ENCODE measurements at places on chromosomes 11 and 22. TPM values are rescaled to one million over a fixed set of nuclear protein-coding genes. Genes with fewer than 3 reads are reported as not detected.

The KDELR3 gene
- total RNA-seq, result 16.1 TPM

The SLC25A45 gene
- 2.9 TPM for total RNA-seq

The ARHGAP8 gene
- total RNA-seq, result 127 TPM

The IL10RA gene
- 0.05 TPM for total RNA-seq

The CSNK2A3 gene
- total RNA-seq, result 0.86 TPM

The TBX10 gene
- total RNA-seq, result not detected

The SPI1 gene
- not detected for total RNA-seq

The TEX12 gene
- total RNA-seq, result not detected

The SAA2 gene
- 22.0 TPM for total RNA-seq

The ZNF215 gene
- total RNA-seq, result 1.6 TPM

The LAYN gene
- total RNA-seq, result 0.47 TPM

The LRRC74B gene
- not detected for total RNA-seq

The NOX4 gene
- not detected for total RNA-seq

The DERL3 gene
- total RNA-seq, result 3.7 TPM

- DNase-seq, result no peak
Observed at GRCh38 chr11:120136356-120136755, 1.6 kb downstream of the TRIM29 start.

GRCh38 chr11:132126973-132127899 lies 756.8 kb downstream of the NTM start:
- DNase-seq, result no peak

GRCh38 chr22:46618667-46619066 lies 1.5 kb upstream of the GRAMD4 start:
- no peak for DNase-seq

DNA sequence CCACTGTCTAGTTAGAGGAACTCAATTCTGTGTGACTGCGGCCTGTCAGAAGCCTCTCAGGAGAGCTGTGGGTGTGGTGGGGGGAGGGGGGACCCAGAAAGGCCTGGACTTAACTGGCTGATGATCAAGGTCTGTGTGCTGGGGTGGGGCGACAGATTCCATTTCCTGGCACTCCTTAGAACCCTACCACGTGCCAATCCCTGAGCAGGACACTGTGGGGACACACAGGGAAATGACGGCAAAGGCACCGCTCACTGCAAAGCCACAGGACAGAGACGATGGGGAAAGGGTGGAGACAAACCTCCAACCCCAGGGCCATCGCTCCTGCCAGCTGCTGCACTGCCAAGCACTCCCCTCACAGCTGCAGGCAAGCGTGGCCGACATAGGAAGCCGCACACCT lies 58.4 kb upstream of the BID start:
- DNase-seq, result no peak

GRCh38 chr11:47177846-47178245 lies 1.2 kb upstream of the ARFGAP2 start:
- no peak for DNase-seq

DNA sequence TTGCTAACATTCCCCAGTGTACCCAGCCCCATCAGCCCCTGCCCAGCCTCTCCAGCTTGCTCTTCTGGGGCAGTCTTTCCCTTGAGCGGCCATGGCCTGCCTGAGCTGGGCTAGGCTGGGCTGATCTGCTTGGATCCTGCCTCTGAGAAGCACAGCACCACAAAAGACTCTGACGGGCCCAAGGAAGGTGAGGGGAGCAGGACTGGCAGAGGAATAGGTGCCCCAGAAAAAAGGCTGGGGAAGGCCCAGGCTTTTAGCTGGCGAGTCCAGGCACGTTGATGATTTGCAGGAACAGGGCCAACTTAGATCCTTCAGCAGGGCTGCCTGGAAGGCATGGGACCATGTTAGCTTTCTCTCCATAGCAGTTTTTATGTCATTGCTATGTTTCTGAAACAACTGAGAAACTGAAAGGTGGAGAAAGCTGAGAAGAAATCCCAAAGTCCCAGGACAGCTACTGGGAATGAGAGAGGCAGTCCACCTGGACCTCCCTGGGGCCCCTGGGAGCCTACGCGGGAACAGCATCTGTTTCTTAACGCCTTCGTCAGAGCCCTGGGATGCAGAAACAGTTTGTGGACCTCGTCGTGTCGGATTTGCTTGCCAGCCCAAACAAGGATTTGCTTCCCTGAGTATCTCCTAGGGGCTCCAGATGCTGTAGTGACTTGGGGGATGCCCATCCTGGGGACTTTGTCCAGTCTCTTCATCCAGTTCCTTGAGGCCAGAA lies 24.4 kb upstream of the FXYD6 start:
- DNase-seq, result no peak

DNA sequence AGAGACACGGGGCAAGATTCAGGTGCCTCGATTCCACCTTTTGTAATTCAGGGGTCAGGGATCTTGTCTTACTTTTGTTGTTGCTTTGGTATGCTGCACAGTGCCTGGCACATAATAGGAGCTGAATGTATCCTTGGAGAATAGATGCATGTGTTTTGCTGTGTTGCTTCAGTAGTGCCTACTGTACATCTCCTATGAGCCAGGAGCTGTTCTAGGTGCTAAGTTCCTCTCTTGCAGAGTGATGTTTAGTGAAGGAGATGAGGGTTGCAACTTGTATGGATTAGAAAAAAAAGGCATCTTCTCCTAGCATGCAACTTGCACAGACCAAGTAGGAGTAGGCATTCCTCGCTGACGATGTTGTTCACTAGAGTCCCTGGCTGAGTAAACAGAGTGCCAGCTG lies 555.4 kb downstream of the NTM start:
- no peak for DNase-seq

DNA sequence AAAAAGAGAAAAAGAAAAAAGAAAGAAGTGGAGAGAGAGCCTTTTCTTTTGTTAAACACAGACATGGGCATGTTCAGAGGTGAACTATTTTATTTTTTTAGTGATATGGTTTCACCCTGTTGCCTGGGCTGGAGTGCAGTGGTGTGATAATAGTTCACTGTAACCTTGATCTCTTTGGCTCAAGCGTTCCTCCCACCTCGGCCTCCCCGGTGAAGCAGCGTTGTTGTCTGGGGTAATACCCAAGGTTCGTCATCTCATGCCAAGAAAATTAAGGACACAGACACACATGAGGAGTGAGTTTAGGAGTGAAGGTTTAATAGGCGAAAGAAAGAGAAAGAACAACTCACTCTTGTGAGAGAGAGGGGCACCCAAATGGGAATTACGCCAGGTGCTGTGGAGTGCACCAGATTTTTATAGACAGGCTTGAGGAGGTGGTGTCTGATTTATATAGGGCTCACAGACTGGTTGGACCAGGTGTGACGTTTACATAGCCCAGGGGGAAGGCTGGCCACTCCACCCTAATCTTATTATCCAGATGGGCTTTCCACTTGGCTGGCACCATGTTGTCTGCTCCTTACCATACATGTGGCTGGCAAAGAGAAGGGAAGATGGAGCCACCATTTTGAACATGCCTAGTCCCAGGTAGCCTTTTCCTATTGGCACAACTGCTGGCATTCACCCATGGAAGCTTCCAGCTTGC lies 42.3 kb downstream of the GRAMD1B start:
- no peak for DNase-seq

DNA sequence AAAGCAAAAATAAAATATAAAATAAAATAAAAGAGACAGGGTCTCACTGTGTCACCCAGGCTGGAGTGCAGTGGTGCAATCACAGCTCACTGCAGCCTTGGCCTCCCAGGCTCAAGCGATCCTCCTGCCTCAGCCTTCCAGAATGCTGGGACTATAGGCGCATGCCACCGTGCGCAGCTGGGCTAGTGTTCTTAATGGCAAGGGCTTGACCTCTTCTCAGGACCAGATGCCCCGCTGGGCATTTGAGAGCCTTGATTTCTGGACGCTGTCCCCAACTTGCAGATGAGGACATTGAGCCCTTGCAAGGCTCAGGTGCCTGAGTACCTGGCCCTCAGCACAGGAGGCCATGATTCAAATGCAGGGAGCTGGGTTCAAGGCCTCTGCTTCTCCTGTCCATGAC lies 82.6 kb downstream of the DHCR7 start:
- no peak for DNase-seq

GRCh38 chr11:100575860-100576717 lies 111.0 kb upstream of the ARHGAP42 start:
- DNase-seq, result peak; percentile 19

- DNase-seq, result no peak
Observed at GRCh38 chr11:7574491-7575130, 60.8 kb downstream of the PPFIBP2 start.

GRCh38 chr22:37492428-37493344 lies 6.5 kb upstream of the MFNG start:
- DNase-seq, result peak; percentile 52

- no peak for DNase-seq
Observed at GRCh38 chr11:17328871-17329494, 22.6 kb upstream of the NCR3LG1 start.

GRCh38 chr11:3201677-3202181 lies 16.9 kb downstream of the MRGPRG start:
- no peak for DNase-seq

DNA sequence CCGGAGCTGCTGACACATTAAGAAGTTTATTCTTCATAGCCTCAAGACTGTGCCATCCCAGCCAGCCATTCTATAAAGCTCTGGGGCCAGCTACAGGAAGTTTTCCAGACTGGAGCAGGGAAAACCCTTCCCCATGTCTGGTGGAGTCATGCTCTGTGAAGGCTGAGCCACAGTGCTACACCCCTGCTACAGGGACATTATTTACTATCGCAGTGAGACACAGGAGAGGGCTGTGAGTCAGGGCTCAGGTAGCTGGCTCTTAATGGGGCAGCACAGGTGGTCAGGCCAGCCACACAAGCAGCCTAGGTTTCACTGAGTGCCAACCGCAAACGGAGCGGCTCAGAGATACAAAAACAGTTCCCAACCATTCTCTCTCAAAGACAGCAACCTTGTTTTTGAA lies 12.1 kb downstream of the HPS4 start:
- peak; percentile 85 for DNase-seq

- DNase-seq, result no peak
Observed at GRCh38 chr22:28670161-28670560, 9.5 kb downstream of the TTC28 start.

DNA sequence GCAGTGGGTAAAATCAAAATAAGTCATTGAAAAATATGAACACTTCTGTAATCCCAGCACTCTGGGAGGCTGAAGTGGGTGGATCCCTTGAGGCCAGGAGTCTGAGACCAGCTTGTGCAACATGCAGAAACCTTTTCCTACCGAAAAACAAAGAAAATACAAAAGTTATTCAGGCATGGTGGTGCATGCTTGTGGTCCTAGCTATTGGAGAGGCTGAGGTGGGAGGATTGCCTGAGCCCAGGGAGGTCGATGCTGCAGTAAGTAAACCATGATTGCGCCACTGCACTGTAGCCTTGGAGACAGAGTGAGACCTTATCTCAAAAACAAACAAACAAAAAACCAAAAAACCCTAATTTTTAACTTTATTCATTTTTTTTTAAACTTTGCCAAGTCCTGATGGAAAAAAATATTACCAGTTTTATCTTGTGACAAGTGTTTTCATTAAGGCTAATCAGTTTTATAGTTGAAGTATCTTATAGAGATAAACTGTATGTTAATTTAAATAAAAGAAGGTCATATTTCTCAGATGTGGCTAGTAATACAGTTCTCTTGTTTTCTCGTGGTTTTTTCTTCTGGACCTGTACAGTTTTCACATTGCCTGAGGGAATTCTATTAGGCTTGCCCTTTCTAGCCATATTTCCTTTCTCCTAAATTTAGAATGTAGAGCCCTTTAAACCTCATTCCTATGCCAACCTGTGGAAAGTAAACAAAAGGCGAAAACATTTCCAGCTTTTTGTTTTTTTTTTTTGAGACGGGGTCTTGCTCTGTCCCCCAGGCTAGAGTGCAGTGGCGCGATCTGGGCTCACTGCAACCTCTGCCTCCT lies 9.4 kb downstream of the HIPK3 start:
- peak; percentile 59 for DNase-seq

- DNase-seq, result no peak
Observed at GRCh38 chr11:70716986-70717775, 318.9 kb downstream of the CTTN start.

Data from Calu3 (cell line).